HEK293T (cell line): ENCODE measurements at places on chromosomes 7 and 10.

DNA sequence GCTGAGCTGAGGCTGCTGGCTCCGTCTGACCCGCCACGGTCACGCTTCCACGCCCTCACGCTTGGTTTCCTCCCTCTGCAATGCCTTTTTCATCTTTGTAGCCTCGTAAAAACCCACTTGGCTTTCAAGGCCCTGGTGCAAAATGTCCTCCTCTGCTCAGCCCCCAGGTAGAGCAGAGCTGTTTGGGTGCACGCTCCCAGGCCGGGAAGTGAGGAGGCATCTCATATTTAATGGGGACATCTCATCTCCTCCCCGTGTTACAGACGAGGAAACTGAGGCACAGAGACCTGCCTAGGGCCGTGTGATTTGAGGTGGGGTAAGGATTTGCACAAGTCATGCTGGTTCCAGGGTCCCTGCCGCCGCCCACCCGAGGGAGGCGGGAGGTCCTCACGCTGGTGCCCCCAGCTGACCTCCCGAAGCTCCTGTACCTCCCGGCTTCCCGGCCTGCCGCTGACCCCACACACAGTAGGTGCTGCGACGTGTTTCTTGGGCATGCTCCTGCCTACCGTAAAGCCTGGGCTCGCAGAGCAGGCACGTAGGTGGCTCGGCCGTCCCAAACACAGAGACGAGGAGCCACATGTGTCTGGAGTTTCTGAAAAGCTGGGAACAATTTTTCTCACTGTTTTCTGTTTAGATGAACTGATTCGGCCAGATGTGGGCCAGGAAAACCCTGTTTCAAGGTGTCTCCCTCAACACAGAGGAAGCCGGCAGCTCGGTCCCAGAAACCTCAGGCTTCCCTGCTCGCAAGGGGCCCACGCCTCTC, 11.5 kb downstream of the FOXL3 start:
- no peak for DNase-seq

DNA sequence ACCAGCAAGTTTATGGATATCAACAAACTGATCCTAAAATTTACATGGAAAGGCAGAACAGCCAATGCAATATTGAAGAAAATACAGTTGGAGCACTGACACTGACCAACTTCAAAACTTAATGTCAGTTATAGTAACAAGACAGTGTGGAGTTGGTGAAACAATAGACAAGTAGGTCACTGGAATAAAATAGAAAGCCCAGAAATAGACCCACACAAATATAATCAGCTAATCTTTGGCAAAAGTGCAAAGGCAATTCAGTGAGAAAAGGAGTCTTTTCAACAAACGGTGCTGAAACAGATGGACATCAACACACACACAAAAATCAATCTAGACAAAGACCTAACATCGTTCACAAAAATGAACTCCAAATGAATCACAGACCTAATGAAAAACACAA, 13.8 kb downstream of the RSU1 start:
- DNase-seq = no peak

GRCh38 chr10:6201516-6201975, 1.2 kb upstream of the PFKFB3 start:
- DNase-seq = peak; percentile 69

- DNase-seq = no peak
Observed at GRCh38 chr7:73515178-73515577, 6.9 kb downstream of the BAZ1B start.
